ENCODE measurements at places on chromosomes 13 and 19.

GRCh38 chr13:111345682-111346081 is 25.2 kb downstream of the TEX29 start:
- no peak for DNase-seq

GRCh38 chr19:29966588-29967249 is 24.7 kb downstream of the URI1 start:
- peak; percentile 34 for DNase-seq

DNA sequence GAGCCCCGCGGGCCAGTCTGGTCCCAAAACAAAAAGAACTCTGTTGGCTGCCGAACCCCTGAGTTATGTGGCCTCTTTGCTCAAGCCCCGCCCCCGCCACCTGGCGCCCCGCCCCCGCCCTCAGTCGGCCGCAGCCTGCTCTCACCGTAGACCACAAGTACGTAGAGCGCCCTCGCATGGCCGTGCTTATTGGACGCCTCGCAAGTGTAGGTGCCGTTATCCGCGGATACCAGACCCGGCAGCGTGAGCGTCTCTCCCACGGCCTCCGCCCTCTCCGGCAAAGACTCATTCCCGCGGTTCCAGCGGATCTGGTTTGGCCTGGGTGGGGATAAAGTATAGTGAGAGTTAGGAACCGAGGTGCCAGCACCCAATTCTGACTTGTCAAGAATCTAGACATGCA is 5.5 kb upstream of the ZNF428 start:
- peak; percentile 92 for DNase-seq

DNA sequence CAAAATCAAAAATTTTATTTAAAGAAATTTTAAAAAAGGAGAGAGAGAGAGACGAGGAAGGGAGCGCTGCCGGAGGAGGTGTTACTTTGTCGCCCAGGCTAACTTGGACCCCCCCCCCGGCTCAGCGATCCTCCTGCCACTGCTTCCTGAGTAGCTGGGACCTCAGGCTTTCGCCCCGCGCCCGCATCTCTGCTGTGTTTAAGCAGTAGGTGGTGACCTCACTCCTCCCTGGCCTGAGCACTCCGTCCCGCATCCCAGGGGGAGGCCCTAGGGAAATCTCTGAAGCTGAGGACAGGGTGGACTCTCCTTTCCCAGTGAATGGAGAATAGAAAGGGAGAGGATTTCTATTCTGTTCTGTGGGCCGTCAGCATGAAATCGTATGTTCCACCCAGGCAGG is 485 bp upstream of the ZNF845 start:
- DNase-seq, result peak; percentile 14

GRCh38 chr13:108877300-108877699 is 247.9 kb downstream of the MYO16 start:
- no peak for DNase-seq

DNA sequence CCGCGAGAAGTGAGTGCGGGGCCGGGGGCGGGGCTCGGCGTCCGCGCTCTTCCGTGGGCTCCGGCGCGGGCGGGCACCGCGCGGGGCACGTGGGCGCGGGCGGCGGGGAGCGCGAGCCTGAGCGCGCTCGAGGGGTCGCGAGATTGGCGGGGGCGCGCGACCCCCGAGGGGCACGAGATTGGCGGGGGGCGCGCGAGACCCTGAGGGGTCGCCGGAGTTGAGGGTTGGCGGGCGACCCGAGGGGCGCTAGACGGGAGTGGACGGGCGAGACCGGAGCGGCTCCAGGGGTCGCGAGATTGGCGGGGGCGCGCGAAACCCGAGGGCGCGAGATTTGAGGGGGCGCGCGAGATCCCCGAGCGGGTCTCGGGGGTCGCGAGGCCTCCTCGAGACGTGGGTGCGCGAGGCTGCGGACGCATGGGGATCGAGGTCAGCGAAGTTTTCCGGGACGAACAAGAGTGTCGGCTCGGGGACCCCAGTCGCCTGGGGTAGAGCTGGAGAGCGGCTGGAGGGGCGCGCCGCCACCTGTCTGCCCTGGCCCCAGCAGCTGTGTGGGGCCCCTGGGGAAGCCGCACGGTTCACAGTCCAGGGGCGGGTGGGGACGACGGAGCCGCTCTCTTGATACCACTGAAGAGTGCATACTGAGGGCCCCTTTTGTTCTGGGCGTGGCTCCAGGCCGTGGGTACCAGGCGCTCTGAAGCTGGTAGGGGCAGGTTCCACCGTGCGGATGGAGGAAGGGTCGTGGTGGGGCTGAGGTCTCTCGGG is 682 bp downstream of the SSBP4 start:
- DNase-seq, result peak; percentile 77

- DNase-seq, result peak; percentile 13
Measured at GRCh38 chr19:42601811-42602443, 7.2 kb upstream of the CEACAM8 start.

- peak; percentile 77 for DNase-seq
Measured at GRCh38 chr13:52454459-52454819, 839 bp upstream of the CKAP2 start.

DNA sequence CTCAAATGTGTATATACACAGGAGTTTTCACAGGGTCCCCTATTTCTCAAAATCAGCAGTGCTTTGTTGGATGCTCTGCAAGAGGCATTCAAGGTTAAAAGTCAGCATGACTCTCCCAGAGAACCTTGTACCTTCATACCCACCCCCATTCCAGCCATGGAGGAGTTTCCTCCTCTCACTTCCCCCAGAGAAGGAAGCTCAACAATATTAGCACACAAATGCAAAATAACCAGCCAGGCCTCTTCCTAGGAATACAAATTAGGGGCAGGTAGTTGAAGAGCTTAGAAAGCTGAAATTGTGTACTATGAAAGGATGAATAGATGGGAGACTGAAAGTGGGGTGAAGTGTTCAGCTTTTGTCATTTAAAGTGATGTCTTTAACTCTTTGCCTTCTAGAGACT is 43.8 kb downstream of the SPRY2 start:
- no peak for DNase-seq

DNA sequence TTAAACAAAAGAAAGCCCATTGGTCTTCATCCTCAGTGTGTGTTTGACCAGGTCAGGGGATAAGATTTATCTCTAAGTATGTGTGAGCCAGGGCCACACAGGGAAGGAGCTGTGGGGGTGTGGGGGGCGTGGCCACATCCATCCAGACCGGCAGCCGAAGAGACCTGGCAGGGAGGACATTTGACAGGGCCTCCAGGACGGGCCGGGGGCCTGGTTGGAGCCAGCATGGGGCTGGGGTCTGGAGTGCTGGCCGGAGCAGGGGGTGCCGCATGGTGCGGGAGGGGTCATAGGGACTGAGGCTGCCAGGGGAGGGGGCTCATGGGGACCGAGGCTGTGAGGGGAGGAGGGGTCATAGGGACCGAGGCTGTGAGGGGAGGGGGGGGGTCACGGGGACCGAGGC is 20.4 kb upstream of the GNA15 start:
- DNase-seq, result no peak

- DNase-seq, result peak; percentile 38
Measured at GRCh38 chr19:39449116-39449797, 3.9 kb downstream of the SUPT5H start.

- no peak for DNase-seq
Measured at GRCh38 chr19:8481201-8481600, 21.2 kb downstream of the PRAM1 start.

DNA sequence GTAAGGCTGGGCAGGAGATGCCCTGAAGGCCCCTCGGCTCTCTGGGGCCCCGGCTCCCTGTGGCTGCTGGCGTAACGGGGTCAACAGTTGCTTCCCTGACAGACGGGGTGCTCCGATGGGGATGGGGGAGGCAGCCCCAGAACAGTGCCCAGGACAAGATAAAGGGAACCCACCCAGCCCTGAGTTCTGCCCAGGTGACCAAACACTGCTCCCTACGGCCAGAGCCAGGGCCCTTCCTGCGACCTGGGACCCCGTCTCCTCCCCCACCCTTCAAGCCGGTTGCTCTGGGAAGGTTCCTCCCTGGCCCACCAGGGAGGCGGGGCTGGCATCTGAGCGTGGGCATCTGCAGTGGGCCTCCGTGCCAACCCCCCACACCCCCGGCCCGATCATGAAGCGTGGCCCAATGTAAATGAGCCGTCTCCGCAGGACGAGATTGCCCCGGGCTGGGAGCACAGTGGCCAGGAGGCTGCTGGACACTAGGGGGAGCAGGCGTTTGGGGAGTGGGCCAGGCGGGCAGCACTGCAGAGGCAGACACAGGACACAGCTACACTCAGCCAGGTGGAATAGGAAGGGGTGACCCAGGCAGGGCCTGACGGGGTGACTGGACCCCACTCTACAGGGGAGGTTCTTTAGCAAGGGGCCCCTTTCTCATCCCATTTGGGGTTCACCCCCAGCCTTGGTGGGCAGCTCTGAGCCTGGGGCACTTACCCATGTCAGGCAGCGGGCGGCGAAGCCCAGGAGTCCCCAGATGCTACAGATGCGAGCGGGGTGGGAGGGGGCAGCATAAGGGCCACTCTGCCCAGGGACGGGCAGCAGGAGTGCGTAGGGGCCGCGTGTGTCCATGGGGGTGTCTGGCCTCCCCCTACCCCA is 1.2 kb upstream of the NKPD1 start:
- DNase-seq, result no peak

DNA sequence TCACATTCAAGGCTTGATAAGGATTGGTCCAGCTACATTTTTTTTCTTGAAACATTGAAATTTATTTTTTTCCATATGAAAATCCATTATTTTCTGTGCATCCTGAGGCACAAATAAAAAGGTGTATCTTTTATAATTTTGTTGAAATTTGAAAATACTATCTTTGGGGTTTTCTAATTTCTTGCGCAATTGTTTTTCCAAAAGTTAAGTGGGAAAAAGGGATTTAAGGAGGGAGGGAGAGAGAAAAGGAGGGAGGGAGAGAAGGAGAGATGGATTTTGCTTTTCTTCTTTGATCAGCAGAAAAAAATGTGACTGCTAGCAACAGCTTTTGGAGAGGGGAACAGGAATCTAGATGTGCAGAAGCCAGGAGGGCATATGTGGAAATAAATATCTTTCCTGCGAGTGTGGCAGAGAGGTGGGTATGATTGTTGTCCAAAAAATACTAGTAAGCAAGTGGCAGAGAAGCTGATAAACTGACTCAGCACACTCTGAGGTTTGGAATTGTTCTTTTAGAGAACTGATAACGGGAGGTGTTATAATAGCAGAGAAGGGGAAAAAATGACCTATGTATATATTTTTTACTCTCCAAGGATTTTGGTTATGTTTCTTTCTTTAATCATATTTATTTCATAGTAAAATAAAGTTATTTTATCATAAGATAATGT is 61.2 kb upstream of the EDNRB start:
- no peak for DNase-seq

DNA sequence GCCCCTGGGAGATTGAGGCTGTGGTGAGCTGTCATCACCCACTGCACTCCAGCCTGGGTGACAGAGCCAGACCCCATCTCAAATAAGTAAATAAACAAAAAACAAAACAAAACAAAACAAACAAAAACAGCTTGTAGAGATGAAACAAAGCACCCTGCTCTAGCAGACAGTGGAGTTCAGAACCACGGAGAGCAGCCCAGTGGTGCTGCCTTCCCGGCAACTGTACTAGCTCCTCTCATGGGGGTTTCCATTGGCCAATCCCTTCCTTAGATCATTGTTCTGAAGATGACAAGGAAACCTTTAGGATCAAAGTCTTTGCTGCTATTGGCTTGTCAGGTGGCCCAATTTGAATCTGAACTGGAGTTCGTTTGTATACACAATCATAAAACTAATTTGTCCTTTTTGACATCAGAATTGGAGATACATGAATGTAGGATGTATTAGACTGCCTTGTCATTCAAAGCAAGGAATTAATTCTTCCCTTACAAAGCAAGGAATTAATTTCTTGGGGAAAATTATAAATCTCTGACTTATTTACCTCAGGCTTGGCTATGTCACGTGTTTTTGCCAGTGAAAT is 19.7 kb upstream of the SYCN start:
- DNase-seq, result no peak

DNA sequence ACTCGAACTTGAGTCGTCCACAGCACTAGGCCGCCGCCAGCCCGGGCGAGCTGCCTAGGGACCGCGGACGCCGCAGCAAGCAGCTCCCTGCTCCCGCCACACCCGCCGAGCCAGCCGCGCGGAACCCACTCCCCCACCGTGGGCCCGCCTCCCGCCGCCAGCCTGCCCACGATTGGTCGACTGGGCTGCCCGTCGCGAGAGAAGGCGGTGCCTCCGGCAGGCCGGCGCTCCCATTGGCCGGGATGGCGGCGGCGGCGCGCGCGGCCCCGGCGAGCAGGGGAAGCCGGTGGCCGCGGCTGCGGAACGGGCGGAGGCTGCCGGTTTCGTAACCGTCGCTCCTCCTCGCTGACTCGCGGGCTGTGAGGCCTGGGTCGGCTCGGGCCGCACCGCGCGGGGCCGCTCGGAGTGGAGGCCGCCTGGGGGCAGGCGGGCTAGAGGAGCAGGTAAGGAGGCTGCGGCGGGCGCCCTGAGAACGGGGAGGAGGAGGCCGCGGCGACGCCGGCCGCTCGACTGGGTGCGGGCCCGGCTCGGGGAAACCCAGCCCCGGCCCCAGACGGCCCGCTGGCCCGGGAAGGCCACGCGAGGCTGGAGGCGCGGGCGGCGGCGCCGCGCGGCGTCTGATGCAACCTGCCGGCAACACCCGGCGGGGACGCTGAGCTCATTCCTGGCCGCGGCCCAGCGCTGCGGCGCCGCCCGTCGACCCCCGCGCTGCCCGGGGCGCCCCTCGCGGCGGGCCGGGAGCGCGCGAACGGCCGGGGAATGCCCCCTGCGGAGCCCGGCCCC is at the start of gene CEBPG:
TSS of gene CEBPG (plus strand) at position 257 of the 783 bp plus-strand sequence. CDS start 5,531 bp downstream, outside the sequence.
- peak; percentile 91 for DNase-seq

GRCh38 chr13:91247768-91248167 is 99.7 kb upstream of the MIR17HG start:
- DNase-seq, result peak; percentile 50

- no peak for DNase-seq
Measured at GRCh38 chr13:112670864-112671263, 19.0 kb upstream of the ATP11A start.

- DNase-seq, result no peak
Measured at GRCh38 chr13:110874508-110874960, 40.3 kb downstream of the ANKRD10 start.

- peak; percentile 68 for DNase-seq
Measured at GRCh38 chr19:2636897-2637683, 65.4 kb downstream of the GNG7 start.

GRCh38 chr13:25468325-25469168 is 96.8 kb downstream of the ATP8A2 start:
- no peak for DNase-seq

DNA sequence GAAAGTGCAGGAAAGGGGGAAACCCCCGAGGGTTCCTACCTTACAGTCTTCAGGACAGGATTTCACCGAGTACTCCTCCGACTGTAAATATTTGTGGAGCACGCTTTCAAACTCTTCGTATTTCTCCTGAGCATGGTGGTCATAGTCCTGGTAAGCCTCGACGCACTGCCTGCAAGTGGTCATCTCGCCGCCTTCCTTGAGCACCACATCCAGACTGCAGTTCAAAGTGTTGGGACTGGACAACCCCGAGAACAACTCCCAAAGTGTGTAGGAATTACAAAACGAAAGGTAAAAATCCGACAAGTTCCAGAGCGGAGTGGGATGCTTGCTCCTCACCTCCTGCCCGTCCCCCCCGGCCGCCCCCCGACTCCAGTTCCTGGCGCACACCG is 349.7 kb downstream of the LIG4 start:
- DNase-seq, result no peak

GRCh38 chr13:98796798-98797197 is 44.3 kb upstream of the SLC15A1 start:
- DNase-seq, result no peak
